Thymus (tissue), 14 donors: ENCODE measurements at places on chromosomes 11 and 22. TPM values are rescaled to one million over a fixed set of nuclear protein-coding genes. Genes with fewer than 3 reads are reported as not detected.

- no peak overlapping the region for H3K27ac ChIP-seq
- H3K36me3 ChIP-seq, result no peaks in the 10 kb centered on the region
- H3K4me1 ChIP-seq, result no peaks in the 10 kb centered on the region
- H3K4me3 ChIP-seq, result no peak overlapping the region
- DNase-seq, result no peak
These were observed 47.7 kb upstream of the FADD start for GRCh38 chr11:70155386-70155785.

- H3K4me1 ChIP-seq, result no peaks in the 10 kb centered on the region
- DNase-seq, result no peak
- no peaks in the 10 kb centered on the region for H3K27me3 ChIP-seq
- no peaks in the 10 kb centered on the region for H3K36me3 ChIP-seq
These were observed 73.4 kb downstream of the DEUP1 start for GRCh38 chr11:93403930-93404329.

GRCh38 chr11:95093548-95093947 lies 3.9 kb downstream of the ENDOD1 start:
- no peaks in the 10 kb centered on the region for H3K36me3 ChIP-seq
- H3K27ac ChIP-seq, result no peak overlapping the region
- peaks cover 8% of the 10 kb centered on the region for H3K27me3 ChIP-seq
- no peak overlapping the region for H3K4me3 ChIP-seq
- H3K4me1 ChIP-seq, result peaks cover 22% of the 10 kb centered on the region
- DNase-seq, result no peak

DNA sequence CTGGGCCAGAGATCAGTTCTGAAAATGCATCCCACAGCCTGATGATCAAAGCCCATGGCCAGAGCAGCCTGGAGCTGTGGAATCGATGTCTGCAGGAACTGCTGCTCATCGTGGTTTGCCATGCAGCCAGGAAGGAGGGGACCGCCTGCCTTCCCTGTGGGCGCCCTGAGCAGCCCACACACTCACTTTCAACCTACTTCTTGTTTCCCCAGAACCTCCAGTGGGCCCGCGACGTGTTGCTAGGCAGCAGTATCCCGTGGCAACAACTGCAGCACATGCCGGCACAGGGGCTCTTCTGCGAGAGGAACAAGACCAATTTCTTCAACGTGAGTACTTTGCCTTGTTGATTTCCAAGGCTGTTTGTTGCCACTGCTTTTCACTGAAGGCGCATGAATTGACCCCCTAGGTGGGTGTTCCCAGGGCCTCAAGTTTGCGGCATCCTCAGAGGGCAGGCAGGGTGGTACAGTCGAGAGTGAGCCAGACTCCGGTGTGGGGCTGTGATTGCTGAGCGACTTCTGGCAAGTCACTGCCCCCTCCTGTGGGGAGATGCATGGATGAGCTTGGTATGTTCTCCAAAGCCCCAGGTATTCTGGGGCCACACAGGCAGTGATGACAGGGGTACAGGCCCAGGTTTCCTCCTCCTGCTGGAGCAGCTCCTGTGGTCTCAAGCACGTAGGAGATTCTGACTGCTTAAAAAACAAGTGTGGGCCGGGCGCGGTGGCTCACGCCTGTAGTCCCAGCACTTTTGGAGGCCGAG lies 47.0 kb upstream of the SUSD2 start:
- H3K4me1 ChIP-seq, result peaks cover 15% of the 10 kb centered on the region
- peak overlapping the region; percentile 6 for H3K4me3 ChIP-seq
- peak overlapping the region; percentile 57 for H3K27ac ChIP-seq
- peaks cover 67% of the 10 kb centered on the region for H3K36me3 ChIP-seq

DNA sequence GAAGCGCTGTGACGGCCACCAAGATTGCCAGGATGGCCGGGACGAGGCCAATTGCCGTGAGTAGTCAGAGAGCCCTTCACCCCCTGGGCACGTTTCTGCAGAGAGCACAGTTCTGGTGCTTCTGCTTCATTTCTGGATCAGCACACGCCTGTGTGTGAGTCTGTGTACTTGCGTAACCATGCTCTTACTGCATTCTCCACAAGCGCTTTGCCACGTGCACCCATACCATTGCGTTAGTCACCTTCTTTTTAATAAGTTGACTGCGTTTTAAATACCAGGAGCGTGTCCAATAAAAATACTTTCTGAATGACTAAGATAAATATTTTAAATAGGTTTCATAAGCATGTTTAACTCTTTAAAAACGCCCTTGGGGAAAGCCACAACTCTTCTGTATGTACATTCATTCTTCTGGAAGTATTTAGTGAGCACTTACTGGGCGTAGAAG lies 143.0 kb upstream of the SORL1-AS1 start:
- H3K36me3 ChIP-seq, result peaks cover 70% of the 10 kb centered on the region
- H3K27me3 ChIP-seq, result no peaks in the 10 kb centered on the region
- H3K4me3 ChIP-seq, result no peak overlapping the region
- no peak overlapping the region for H3K27ac ChIP-seq
- no peaks in the 10 kb centered on the region for H3K4me1 ChIP-seq

GRCh38 chr11:457111-457760 lies 7.2 kb downstream of the PTDSS2 start:
- no peak for DNase-seq
- H3K36me3 ChIP-seq, result peaks cover 40% of the 10 kb centered on the region
- H3K27ac ChIP-seq, result no peak overlapping the region
- no peaks in the 10 kb centered on the region for H3K27me3 ChIP-seq
- H3K4me1 ChIP-seq, result peaks cover 21% of the 10 kb centered on the region
- H3K4me3 ChIP-seq, result no peak overlapping the region

DNA sequence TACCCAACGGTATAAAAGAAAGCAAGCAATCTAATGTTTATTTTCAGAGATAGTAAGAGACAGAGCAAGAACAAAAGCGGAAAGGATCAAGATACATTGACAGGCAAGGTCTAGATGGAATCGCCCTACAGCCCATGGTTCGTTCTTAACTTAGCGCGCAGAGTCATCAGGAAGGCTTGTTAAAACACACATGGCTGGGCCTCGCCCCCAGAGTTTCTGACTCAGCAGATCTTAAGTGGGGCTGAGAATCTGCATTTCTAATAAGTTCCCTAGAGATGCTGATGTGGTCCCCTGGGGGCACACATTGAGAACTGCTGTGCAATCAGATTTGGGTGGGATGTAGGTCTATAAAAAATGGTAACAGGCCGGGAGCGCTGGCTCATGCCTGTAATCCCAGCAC lies 35.8 kb upstream of the CHRM4 start:
- no peak overlapping the region for H3K4me3 ChIP-seq
- no peaks in the 10 kb centered on the region for H3K27me3 ChIP-seq
- DNase-seq, result no peak
- H3K36me3 ChIP-seq, result peaks cover 12% of the 10 kb centered on the region

- no peaks in the 10 kb centered on the region for H3K27me3 ChIP-seq
- no peaks in the 10 kb centered on the region for H3K4me1 ChIP-seq
- H3K27ac ChIP-seq, result no peak overlapping the region
- no peaks in the 10 kb centered on the region for H3K36me3 ChIP-seq
These were observed 420.6 kb upstream of the CNTN5 start for GRCh38 chr11:98600103-98600502.

- no peak overlapping the region for H3K4me3 ChIP-seq
- peaks cover 57% of the 10 kb centered on the region for H3K36me3 ChIP-seq
- peaks cover 19% of the 10 kb centered on the region for H3K4me1 ChIP-seq
- no peak for DNase-seq
- no peaks in the 10 kb centered on the region for H3K27me3 ChIP-seq
- H3K27ac ChIP-seq, result no peak overlapping the region
These were observed 43.7 kb downstream of the MED15 start for GRCh38 chr22:20550851-20551744.

- peaks cover 45% of the 10 kb centered on the region for H3K4me1 ChIP-seq
- H3K4me3 ChIP-seq, result peak overlapping the region; percentile 63
- no peak for DNase-seq
These were observed 1.4 kb upstream of the NEAT1 start for GRCh38 chr11:65420979-65421793.

GRCh38 chr22:17985606-17986005 lies 38.8 kb downstream of the MICAL3 start:
- peaks cover 2% of the 10 kb centered on the region for H3K4me1 ChIP-seq
- no peaks in the 10 kb centered on the region for H3K36me3 ChIP-seq
- DNase-seq, result no peak

The SERHL2 gene
- 1.2 TPM for polyA plus RNA-seq

The CRYBB2 gene
- 0.68 TPM for polyA plus RNA-seq
